ENCODE measurements at places on chromosomes 11 and 22.

GRCh38 chr11:71321433-71322191 lies 69.2 kb upstream of the SHANK2 start:
- DNase-seq, result no peak

DNA sequence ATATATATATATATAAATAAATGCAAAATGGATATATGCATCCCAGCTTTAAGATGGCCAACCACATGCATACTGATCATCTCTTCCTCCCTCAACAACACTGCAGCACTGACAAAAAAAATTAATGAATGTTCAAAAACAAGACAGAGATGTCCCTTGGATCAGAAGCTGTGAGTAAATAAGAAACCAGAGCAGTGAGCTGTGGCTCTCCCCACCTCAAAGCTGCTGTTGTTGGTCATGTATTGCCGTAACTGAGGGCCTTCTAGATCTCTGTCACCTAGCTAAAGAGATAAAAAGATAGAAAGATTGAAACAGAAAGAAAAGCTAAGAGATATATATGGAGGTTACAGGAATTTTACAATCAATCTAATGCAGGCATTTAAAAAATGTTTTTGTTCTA lies 15.5 kb upstream of the TMEM135 start:
- no peak for DNase-seq

DNA sequence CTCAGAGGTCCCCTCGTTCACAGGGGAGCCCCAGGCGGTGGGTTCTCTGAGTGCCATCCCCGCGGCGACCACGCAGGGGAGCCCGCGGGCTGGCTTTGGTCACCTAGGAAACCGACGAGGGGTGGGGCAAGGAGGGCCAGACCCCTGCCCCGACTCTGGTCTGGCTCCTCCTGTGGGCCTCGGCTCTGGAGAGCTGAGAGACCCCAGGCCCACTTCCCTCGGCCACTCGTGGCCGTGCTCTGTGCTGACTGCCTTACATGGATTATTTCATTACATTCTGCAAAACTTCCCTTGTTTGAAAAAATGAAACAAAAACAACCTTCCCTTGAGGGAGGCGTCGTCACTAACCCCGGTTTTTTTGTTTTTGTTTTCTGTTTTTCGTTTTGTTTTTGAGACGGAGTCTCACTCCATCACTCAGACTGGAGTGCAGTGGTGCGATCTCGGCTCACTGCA lies 15.1 kb upstream of the CYTH4 start:
- peak; percentile 66 for DNase-seq

DNA sequence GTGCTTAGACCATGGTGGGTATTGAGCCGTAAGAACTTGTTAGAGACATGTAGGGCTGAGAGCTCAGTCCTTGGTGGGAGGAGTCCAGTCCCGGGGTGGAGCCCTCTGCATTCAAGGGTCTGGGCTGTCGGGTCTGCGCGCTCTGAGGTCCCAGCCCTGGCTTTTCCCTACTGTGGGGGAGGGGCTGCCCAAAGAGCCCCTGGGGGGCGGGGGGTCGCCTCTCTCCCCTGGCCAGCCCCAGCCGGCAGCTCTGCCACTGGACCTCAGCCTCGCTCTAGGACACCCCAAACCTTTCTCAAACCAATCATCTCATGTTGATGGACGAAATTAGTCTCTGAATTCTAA lies 1006.4 kb downstream of the BRD1 start:
- no peak for DNase-seq

GRCh38 chr22:39556970-39557841 lies 13.3 kb upstream of the CACNA1I start:
- DNase-seq, result peak; percentile 38

DNA sequence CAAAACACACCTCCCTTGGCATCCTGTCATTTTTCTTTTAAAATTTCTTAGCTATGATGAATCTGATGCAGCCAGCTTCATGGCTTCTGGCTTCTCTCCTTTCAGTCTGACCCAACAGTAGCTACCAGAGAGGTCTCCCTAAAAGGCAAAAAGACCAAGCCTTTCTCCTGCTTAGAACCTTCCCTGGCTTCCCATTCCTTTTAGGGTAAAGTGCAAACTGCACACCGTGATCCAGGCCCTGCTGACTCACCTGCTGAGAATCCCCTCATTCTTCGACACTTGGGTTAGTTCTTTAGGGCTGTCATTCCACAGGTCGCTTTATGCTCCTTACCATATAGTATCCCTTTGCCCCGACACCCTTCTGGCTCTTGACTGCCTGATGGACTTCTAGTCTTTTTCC lies 362.4 kb downstream of the MIAT start:
- no peak for DNase-seq

DNA sequence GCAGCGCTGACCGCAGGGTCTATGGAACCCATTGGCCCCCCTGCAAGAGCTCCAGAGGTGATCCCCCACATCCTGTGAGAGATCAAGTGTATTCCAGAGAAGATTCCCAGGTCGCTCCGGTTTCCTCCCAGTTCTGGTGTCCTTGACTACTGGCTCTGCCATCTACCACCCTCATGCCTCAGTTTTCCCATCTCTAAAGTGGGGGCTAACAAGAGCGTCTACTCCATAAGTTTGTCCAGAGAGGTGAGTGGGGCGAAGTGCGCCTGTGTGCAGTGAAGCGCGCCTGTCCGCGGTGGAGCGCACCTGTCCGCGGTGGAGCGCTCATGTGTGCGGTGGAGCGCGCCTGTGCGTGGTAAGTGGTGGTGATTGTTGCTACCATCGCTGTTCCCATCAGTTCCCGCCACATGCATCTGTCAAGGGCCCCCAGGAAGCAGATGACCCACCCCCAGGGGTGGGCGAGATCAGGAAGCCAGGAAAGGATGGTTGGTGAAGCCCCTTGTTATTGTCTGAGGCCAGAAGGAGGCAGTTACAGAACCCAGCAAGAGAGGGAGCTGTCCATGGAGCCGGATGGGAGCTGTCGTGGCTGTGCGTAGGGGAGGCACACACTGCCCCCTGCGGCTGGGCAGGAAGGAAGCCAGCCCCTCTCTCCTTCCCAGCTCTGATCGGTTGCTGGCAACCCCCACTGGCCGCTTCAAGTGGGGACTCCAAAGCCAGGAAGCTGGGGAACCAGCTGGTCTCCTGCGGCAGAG lies 73.2 kb upstream of the FGF3 start:
- DNase-seq, result no peak

Measured in central memory CD4-positive, alpha-beta T cell (primary cell).